T follicular helper cell (primary cell): ENCODE measurements at places on chromosomes 16 and 17.

DNA sequence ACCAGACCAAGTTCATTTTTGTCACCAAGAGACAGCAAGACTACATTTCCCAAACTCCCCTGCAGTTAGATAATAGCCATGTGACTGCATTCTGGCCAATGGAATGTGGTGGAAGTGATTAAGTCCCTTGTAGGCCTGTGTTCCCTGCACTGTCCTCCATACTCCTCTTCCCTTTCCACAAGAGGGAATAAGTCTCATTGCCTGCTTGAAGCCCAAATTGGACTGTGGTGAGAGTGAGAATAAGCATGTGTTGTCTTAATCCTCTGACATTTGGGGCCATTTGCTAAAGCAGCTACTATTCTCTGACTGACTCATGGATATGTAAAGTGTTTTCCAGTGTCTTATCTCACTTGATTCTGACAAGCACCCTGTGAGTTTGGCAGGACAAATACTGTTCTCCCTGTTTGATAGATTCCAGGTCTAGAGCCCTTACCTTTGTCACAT, 20.7 kb downstream of the PIK3R6 start:
- no peak for DNase-seq

DNA sequence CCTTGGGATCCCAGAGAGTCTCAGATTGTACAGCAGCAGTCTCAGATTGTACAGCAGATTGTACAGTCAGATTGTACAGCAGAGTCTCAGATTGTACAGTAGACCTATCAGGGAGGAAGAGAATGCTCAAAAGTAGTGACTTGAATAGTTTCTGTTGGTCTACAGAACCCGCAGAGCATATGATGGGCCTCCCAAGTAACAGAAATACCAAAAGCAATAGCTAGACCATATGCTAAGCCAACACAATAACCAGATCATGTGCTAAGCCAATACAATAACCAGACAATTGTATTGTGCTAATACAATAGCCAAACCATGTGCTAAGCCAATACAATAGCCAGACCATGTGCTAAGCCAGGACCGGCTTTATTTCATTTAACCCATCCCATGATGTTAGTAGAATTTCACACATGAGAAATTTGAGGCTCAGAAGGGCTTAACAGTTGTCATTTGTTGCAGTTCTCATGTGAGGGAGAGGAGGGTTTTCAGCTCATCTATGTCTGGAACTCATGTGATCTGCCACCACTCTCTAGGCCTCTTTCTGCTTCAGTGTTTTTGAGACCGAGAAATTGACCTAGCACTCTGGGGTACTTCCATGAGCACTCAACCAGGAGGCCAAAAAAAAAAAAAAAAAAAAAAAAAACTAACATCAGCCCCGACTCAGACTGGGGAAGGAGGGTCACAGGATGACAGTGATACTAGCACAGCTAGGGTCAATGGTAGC, 144.0 kb downstream of the SOX9 start:
- no peak for DNase-seq

DNA sequence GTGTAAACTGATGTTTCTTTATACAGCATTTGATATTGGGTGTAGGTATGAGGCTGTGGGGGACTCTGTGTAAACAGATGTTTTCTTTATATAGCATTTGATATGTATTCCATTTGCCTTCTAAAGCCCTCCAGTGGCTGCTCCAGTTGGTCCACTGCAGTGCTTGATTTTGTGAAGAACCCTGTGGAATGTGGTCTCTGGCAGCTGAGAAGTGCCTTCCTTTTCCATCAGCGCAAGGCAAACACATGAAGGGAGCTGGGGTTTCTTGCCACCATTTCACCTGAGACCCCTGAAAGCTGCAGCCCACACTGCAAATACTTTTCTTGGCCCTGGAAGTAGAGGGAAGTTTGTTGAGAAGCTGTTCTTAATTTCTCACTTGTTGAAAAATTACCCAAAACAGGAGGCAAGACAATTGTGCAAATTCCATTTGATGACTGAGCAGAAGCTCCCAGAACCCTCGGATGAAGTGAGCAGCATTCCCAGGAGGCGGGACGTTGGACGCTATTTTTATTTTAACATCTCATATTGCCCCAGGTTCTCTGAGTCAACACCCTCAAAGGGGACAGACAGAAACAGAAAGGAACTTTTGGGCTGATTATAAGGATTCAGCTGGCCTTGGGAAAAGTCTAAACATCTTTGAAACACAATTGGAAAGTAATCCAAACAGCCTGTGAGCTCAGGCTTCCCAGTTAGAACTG, 158.5 kb upstream of the RPH3AL start:
- DNase-seq = no peak

DNA sequence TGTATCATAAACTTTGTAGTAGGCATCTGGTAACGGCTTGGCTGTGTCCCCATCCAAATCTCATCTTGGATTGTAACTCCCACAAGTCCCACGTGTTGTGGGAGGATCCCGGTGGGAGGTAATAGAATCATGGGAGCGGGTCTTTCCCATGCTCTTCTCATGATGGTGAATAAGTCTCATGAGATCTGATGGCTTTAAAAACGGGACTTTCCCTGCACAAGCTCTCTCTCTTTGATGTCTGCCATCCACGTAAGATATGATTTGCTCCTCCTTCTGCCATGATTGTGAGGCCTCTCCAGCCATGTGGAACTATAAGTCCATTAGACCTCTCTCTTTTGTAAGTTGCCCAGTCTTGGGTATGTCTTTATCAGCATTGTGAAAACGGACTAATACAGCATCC, 248.7 kb downstream of the SNX29 start:
- no peak for DNase-seq

DNA sequence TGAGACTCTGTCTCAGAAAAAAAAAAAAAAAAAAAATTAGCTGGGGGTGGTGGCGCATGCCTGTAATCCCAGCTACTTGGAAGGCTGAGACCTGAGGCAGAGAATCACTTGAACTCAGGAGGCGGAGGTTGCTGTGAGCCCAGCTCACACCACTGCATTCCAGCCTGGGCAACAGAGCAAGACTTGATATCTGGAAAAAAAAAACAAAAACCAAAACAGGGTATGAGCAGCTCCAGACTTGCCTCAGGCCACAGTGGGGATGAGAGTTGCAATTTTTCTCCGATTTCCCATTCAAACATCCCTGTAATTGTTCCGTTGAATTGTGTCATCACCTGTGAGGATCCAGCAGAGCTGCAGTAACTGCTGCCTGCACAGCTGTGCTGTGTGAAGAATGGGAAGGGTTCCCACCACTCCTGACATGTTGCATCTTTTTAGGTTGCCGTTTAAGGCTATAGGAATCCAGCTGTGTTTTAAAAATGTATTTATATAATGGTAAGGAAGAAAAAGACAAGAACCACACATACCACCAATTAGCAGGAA, 150.0 kb downstream of the VPS53 start:
- no peak for DNase-seq
